ENCODE measurements at places on chromosomes 3 and 15. TPM values are rescaled to one million over a fixed set of nuclear protein-coding genes. Genes with fewer than 3 reads are reported as not detected.

The DUOXA1 gene
- 1.4 TPM for total RNA-seq

The SCG3 gene
- total RNA-seq: not detected

The KCNAB1 gene
- total RNA-seq: 1.6 TPM

The ANKUB1 gene
- not detected for total RNA-seq

The UROC1 gene
- not detected for total RNA-seq

The GUCA1C gene
- total RNA-seq: not detected

The MYH15 gene
- not detected for total RNA-seq

DNA sequence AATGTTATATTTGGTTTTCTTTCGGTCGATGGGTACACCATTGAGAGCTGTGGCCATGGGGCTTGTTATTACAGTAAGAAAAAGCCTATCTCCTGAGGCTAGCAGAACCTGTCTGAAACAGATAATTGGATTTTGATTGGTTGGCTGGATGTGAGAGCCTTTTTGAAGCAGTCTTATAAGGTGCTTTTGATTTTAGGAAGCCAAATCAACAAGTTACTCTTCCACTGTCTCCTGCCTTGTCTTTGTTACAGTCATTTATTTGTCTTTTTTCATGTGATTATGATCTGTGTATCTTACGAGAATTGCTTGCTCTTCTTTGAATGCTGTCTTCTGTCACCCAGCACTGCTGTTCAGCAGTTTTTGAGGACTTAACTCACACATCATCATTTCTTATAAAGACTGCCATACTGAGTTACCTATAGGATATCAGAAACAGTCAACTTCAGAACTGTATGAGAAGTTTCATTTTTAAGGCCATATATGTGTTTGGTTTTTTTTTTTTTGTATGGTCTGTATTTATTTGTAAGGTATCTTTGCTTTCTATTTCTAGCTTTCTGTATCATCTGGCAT lies 51.1 kb downstream of the MEF2A start:
- no peaks in the 10 kb centered on the region for H3K27me3 ChIP-seq
- H3K4me1 ChIP-seq: peaks cover 53% of the 10 kb centered on the region
- H3K4me3 ChIP-seq: no peak overlapping the region
- no peak overlapping the region for H3K27ac ChIP-seq
- no peaks in the 10 kb centered on the region for H3K36me3 ChIP-seq

- peak overlapping the region; percentile 35 for H3K27ac ChIP-seq
- H3K4me1 ChIP-seq: no peaks in the 10 kb centered on the region
- H3K27me3 ChIP-seq: no peaks in the 10 kb centered on the region
- H3K36me3 ChIP-seq: no peaks in the 10 kb centered on the region
- no peak for DNase-seq
Observed at GRCh38 chr3:46293991-46294833, 52.0 kb downstream of the CCR3 start.

DNA sequence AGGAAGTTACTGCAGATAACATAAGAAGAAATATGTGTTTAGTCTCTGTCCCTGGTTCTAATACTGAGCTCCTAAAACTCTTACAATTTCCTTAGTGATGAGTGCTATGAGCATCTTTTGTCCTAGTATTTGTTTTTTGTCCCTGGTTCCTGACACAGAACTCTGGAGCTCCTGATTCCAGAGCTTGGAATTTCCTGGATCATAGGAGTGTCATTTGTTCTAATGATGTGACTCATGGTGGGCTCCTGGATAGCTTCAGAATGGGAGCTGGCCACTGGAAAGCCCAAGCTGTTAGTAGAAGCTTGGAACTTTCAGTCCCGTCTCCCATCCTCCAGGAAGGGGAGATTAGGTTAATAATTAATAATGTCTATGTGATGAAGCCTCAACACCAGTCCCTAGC lies 98.2 kb downstream of the CNTN6 start:
- no peaks in the 10 kb centered on the region for H3K27me3 ChIP-seq
- no peaks in the 10 kb centered on the region for H3K4me1 ChIP-seq
- DNase-seq: no peak
- no peak overlapping the region for H3K27ac ChIP-seq
- H3K36me3 ChIP-seq: no peaks in the 10 kb centered on the region

DNA sequence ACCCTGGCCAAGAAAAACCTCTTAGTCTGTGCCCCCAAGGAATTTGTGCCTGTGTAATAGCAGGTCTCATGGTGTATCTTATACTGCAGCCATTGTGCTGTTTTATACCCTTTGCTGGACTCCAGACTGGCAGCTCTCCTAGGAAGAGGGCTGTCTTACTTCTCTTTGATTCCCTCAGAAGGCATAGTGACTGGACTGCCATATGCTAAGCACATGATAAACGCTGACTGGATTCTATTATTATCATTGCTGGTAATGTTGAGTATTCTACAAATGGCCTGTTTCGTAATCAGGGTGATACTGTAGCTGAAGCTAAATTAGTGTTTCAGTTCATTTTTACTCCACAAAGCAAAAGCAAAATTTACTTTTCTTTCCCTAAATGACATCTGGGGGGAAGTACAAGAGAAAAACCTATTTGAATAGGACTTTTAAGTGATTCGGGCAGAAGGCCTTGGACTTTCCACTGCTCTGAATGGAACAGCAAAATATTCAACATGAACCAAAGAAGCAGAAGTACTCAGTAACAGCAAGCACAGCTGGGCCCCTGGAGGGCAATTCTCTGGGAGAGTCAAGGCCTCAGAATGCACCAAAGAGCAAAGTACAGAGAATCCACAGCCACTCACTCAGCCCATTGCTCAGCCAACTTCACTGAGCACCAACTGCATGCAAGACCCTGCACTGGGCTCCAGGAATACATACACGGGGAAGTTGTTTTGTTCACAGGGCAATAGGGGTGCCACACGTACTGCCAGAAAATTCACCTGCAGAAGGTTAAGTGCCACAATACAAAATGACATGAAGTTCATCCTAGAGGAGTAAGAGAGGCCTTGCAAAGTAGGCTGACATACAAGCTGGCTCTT lies 7.9 kb upstream of the BCL2A1 start:
- H3K27me3 ChIP-seq: no peaks in the 10 kb centered on the region
- H3K36me3 ChIP-seq: no peaks in the 10 kb centered on the region
- no peak overlapping the region for H3K4me3 ChIP-seq
- no peak for DNase-seq
- peak overlapping the region; percentile 17 for H3K27ac ChIP-seq

GRCh38 chr15:41545218-41545617 lies 1.2 kb upstream of the RPAP1 start:
- no peak for DNase-seq
- H3K4me1 ChIP-seq: peaks cover 4% of the 10 kb centered on the region
- no peaks in the 10 kb centered on the region for H3K36me3 ChIP-seq

- DNase-seq: no peak
- no peaks in the 10 kb centered on the region for H3K27me3 ChIP-seq
- H3K4me3 ChIP-seq: no peak overlapping the region
- H3K36me3 ChIP-seq: no peaks in the 10 kb centered on the region
- no peak overlapping the region for H3K27ac ChIP-seq
- H3K4me1 ChIP-seq: no peaks in the 10 kb centered on the region
Observed at GRCh38 chr3:58562498-58562897, 14.7 kb downstream of the FAM107A start.

DNA sequence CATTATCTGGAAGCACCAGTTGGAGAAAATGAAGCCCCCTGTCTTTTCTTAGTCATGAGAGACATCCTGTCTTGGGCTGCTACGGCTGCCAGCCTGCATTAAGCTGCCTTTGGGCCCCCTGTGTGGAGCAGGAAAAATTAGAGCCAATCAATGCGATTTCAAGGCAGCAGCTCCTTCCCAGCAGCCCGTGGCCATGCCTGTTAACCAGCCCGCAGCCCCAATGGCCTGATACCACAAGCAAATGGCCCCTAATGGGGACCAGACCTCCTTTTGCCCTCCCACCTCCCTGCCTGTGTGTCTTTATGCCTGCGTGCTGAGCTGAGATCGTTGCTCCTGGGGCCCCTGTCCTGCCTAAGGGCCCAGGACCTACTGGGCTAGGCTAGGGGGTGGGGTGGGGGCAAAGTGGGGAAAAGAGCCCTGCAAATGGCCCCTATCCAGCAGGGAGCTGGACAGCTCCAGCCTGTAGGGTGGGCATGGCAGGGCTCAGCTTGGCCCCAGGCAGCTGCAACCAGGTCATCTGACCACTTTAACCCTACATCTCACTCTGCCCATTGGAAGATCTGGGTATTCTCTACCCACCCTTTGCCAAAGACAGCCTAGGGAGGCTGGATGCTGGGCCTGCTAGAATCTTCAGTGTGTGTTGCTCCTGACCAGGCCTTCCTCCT lies 53.8 kb upstream of the MRPS22 start:
- no peak for DNase-seq
- no peaks in the 10 kb centered on the region for H3K36me3 ChIP-seq
- peaks cover 6% of the 10 kb centered on the region for H3K27me3 ChIP-seq
- no peak overlapping the region for H3K27ac ChIP-seq

All from transverse colon (tissue), 4 donors.